ENCODE measurements at places on chromosomes 7 and 10.

GRCh38 chr7:11120068-11120664 is 146.5 kb downstream of the PHF14 start:
- no peak for DNase-seq

DNA sequence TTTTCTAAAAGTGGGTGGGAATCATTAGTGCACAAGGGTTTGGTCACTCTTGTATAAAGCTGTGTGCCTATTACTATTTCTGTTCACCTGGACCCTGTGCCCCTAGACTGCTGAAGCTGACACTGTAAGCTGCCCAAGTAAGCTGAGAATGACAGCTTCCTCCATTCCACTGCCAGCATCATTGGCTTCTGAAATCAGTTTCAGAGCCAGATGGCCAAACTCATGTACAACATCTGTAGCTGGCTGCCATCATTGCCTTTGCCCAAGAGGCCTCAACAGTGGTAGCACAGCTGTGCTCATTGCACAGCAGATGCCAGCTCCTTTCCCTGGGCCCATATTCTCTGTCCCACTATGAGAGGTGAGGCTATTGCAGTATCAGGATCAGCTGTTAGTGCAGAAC is 165.7 kb downstream of the CPEB3 start:
- DNase-seq: no peak

GRCh38 chr10:97632949-97633884 is at the start of gene MORN4:
Gene MORN4, minus strand, starts transcription at chr10:97633500. Its CDS starts 13,847 bp downstream, at chr10:97619653.
- peak; percentile 96 for DNase-seq

- no peak for DNase-seq
These were observed 165.3 kb downstream of the CELF2 start for GRCh38 chr10:11183015-11183414.

GRCh38 chr7:107960272-107960671 is 42.7 kb downstream of the LAMB1 start:
- DNase-seq: no peak

DNA sequence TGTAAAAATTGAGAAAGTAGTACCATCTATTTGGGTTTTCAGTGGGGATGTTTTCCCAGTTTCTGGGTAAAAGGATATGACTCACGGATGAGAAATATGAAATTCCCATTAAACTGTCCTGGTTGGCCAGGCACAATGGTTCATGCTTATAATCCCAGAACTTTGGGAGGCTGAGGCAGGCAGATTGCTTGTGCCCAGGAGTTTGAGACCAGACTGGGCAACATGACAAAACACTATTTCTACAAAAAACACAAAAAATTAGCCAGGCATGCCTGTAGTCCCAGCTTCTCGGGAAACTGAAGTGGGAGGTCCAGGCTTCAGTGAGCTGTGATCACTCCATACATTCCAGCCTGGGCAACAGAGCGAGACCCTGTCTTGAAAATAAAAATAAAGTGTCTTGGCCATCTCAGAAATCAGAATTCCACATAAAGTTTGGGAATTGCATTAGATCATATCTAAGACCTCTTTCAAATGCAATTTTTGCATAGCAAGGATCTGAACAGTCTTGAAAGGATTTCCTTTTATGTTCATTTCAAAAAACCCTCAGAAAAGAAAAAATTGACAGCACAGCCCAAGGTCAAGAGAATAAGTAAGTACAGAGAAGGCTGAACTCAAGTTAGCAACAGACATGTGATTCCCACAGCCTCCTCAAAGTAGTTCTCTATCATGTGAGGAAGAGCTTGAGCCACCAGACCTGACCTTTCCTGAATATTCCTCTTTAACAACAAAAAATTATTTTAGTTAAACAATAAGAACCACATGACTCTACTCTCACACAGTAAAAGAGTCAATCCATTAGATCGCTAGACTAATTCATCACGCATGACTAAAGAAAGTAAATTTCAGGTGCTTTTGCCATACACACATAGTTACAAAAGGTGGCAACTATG is 141.5 kb upstream of the CAV2 start:
- no peak for DNase-seq

GRCh38 chr7:17745610-17746009 is 194.7 kb downstream of the SNX13 start:
- DNase-seq: no peak

- DNase-seq: no peak
These were observed 9.7 kb upstream of the OR13A1 start for GRCh38 chr10:45325116-45325515.

GRCh38 chr7:41886262-41886900 is 183.5 kb upstream of the INHBA start:
- DNase-seq: peak; percentile 71

- DNase-seq: no peak
These were observed 1233.4 kb downstream of the XPNPEP1 start for GRCh38 chr10:108689891-108690290.

DNA sequence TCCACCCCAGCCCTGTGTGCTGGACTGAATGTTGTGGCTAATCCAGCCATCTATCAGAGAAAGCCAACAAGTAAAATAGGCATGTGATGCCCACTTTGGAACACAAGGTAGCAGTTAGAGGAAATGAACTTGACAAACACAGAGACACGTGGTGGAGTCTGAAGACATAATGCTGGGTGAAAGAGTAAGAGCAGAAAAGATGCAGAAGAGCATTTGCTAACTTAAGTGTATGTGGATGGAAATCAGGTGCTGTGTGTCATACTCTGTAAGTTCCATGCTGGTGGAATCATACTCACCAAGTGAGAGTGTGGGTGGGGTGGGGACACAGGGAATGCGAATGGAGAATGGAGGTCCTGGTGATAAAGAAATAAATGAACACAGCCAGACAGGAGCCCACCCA is 22.8 kb downstream of the WDFY4 start:
- DNase-seq: no peak

- DNase-seq: peak; percentile 12
These were observed 5.5 kb downstream of the RSU1 start for GRCh38 chr10:16811765-16812164.

DNA sequence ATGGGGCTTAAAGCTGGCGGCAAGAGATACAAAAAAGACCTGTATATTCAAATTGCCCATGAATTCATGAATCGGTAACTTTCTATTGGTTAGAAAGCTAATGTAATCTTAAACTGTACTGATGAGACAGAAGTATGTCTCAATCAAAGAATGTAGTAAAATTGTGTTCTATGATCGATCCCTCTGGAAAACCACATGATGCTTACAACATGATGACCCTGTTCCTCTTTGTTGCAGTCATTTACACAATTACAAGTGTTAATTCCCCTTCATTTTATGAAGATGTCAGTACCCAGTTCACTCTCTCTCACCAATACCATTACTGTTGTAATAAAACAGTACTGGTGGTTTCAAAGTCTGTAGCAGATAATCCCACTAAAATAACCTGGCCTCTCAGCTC is 10.1 kb downstream of the KIF5B start:
- DNase-seq: no peak

- DNase-seq: no peak
These were observed 432.9 kb downstream of the GATA3 start for GRCh38 chr10:8487346-8487745.

DNA sequence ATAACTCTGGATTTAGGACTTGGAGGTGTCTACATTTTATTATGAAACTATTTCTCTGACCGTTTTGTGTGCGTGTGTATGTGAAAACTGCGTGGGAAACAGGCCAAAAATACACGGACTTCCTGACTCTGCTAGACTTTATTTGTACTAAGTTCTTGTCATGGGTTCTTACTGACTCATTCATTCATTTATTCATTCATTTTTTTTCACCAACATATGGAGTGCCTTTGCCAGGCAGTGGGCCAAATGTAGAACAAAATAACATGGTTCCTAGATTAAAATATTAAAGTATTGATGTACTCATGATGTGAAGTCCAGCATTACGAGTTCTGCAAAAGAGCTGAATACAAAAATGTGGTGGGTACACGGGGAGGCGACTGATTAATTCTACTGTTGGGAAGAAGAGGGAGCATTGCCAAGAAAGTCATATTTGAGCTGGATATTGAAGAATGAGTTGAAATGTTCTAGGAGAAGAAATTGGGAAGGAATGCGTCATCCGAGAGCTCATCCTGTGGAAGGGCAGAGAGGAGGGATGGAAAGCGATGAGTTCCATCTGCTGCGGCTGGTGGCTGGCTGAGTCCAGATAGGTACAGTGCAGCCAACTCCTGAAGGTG is 24.6 kb downstream of the CACNB2 start:
- DNase-seq: no peak

DNA sequence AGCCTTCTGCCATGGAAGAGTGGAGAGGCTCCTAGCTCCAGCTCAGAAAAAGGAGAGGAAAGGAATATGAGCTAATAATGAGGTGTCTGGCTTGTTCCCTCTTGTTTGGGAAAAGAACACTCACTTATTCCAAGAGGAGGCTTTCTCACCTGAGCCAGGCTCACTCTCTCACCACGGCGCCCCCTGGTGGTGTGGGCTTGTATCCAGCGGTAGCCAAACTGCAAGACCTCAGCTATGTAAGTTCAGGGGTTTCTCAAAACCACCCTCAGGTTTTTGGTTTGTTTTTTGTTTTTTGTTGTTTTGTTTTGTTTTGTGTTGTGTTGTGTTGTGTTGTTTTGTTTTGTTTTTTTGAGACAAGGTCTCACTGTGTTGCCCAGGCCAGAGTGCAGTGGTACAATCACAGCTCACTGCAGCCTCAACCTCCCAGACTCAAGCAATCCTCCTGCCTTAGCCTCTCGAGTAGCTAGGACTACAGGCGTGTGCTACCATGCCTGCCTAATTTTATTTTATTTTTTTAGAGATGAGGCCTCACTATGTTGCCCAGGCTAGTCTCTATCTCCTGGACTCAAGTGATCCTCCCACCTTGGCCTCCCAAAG is 124.0 kb downstream of the TMEM130 start:
- DNase-seq: peak; percentile 74

GRCh38 chr7:95199779-95200558 is 124.4 kb downstream of the PON1 start:
- peak; percentile 72 for DNase-seq

DNA sequence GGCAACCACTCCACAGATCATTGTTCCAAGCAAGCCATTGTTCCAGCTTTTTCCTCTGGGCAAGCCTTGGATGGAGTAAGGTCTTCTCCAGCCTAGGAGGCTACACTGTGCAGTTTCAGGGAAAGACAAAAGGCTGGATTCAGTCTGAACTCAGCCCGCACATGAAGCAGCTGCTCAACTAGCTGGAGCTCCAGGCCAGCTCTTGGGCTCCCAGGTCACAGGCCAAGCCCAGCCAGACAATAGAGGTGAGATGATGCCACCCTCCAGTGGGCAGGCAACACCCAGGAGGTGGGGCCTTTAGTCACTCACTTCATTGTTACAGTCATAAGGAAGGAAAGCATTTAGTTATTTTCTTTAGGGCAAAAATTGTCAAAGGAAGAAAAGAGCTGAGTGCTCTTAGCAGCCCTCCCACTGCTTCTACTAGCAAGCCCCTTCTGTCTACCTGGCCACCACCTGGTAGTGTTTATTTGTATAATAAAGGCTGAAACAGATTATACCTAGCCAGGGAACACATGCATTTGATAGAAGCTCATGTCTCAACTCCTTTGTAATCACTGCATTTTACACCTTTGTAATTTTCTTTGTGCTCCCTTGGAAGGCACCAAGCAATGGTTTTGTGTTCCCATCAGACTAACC is 253.4 kb downstream of the WDR11 start:
- no peak for DNase-seq

- DNase-seq: no peak
These were observed 71.4 kb downstream of the GTF2IRD1 start for GRCh38 chr7:74525140-74525539.

DNA sequence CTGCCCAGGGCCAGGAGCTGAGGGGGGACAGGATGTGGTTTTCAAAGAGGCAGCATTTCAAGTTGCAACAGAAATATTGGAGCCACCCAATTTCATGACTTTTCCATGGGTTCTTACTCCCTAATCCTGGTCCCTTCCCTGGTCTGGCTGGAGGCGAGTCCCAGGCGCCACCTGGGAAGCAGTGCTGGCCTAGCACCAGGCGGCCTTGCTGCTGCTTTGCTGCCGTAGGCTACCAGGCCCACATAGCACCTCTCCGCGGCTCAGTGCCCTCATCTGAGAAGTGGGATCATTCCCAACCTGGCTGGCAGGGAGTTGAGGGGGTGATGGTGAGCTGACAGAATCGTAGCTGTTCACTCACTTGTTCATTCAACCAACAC is 33.7 kb downstream of the ZMIZ1 start:
- no peak for DNase-seq

DNA sequence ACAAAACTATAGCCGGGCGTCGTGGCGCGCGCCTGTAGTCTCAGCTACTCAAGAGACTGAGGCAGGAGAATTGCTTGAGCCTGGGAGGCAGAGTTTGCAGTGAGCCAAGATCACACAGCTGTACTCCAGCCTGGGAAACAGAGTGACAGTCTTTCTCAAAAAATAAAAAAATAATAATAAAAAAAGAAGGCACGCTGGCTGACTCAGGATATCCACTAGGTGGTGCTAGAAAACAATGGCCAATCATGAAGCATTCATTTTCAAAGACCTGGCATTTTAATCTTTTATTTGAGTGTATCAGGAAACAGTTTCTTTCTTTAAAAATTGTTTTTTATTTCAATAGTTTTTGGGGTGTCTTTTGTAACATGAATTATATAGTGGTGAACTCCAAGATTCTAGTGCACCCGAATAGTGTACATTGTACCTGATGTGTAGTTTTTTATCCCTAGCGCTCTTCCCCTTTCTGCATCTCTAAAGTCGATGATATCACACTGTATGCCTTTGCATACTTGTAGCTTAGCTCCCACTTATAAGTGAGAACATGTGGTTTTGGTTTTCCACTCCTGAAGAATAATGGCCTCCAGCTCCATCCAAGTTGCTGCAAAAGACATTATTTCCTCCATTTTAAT is 88.6 kb downstream of the LYZL1 start:
- DNase-seq: no peak

GRCh38 chr7:290554-291372 is 793 bp downstream of the FOXL3 start:
- DNase-seq: no peak

DNA sequence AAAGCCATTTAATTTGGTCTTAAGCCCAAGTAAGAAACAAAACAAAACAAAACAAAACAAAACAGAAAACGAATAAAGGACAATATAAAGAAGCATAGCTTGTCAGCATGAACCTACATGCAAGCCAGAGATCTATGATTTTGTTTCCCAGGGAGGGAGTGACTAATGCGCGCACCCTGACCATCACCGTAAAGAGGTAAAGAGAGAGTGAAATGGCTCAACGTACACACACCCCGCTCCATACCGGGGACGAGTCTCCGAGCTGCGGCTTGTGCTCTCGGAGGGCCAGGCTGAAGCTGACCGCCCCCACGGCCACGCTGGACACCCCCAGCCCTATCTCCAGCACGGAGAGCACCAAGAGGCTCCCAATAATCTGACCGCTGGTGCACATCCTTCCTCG is 1.1 kb downstream of the TMEM196 start:
- DNase-seq: no peak

DNA sequence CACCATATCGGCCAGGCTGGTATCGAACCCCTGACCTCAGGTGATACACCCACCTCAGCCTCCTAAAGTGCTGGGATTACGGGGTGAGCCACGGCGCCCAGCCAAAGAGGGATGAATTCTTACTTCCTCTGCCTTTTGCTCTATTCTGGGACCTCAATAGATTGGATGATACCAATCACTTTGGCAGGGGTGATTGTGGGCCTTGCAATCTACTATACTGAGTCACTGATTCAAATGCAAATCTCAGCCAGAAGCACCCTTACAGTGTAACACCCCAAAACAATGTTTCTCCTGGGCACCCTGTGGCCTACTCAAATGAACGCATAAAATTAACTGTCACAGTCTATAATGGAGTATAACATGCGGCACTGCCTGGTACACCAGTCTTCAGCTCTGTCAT is 596.7 kb upstream of the LRRTM3 start:
- no peak for DNase-seq

Data from right forelimb (tissue), 1 donor.